ENCODE measurements at places on chromosomes 3 and 15. TPM values are rescaled to one million over a fixed set of nuclear protein-coding genes. Genes with fewer than 3 reads are reported as not detected.

The P3H2 gene
- 0.85 TPM for total RNA-seq

The HYAL1 gene
- total RNA-seq: 13.8 TPM

The INKA1 gene
- total RNA-seq: 4.0 TPM

The RAD51 gene
- total RNA-seq: 0.88 TPM

The SLC27A2 gene
- total RNA-seq: 1.0 TPM

The LYSMD4 gene
- total RNA-seq: 5.7 TPM

The IQCF5 gene
- total RNA-seq: not detected

The CPNE9 gene
- total RNA-seq: not detected

The SRPRB gene
- 21.7 TPM for total RNA-seq
